PC-3 (cell line): ENCODE measurements at places on chromosomes 1 and 21.

DNA sequence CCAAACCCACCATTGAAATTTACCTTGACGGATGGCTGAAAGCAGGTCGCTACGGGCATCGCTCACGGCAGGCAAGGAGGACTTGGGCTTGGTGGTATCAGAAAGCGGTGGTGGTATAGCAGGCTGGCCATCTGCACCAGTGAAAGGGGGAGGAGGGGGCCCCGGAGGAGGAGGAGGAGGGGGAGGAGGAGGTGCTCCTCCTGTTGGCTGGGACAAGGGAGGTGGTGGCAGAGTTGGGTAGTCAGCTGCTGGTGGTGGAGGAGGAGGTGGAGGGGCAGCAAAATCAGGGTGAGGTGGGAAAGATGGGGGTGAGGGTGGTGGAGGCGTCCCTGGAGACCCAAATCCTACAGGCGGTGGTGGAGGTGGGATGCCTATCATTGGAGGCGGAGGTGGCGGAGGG is 17.2 kb downstream of the GPR3 start:
- DNase-seq, result no peak
- H3K36me3 ChIP-seq, result peaks cover 58% of the 10 kb centered on the region
- H3K4me3 ChIP-seq, result no peak overlapping the region
- no peaks in the 10 kb centered on the region for H3K4me1 ChIP-seq
- no peak overlapping the region for H3K27ac ChIP-seq

DNA sequence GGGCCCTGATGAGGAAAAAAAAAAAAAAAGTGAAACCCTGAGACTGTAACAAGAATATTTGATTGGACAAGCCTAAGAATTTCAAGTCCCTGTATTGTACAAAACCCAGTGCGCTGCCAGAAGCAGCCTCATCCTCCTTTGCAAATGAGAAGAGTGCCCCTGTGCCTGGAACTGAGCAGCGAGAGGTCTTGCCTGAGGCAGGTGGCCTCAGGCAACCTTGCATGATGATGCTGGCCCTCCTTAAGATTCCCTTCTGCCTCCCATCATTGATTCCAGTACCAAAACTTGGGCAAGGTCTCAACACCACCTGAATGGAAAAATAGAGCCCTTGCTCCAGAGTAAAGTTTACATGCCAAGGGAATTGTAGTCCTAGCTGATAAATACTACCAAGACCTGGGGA is 129.6 kb upstream of the RAB4A start:
- H3K4me1 ChIP-seq, result no peaks in the 10 kb centered on the region
- H3K27ac ChIP-seq, result no peak overlapping the region
- H3K36me3 ChIP-seq, result no peaks in the 10 kb centered on the region
- H3K4me3 ChIP-seq, result no peak overlapping the region
- no peak for DNase-seq
- H3K27me3 ChIP-seq, result peaks cover 80% of the 10 kb centered on the region

DNA sequence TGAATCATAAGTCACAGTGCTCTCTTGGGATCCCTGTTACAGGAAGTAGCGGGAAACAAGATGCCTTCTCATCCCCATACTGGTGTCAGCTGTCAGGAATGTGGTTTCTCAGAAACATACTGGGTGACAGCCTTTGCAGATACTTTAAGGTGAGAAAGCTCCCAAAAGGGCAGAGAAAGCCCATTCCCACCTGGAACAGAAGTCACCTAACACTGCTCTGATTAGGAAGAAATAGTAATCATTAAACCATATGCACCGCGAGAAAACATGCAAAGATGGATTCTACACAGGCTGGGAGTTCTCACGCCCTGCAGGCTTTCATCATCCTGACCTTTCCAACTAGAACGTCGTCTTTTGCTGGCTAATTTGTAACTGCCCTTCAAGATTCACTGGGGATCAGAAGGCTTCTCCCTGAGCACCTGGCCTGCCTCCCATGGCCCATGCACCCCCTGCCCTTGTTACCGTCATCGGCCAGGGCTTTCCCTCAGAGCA is 46.2 kb upstream of the SLC44A3 start:
- no peaks in the 10 kb centered on the region for H3K27me3 ChIP-seq
- DNase-seq, result peak; percentile 51
- no peaks in the 10 kb centered on the region for H3K36me3 ChIP-seq
- no peak overlapping the region for H3K27ac ChIP-seq
- peaks cover 17% of the 10 kb centered on the region; the same call in 1 of the 2 replicates for H3K4me1 ChIP-seq
- no peak overlapping the region for H3K4me3 ChIP-seq

- DNase-seq, result no peak
- no peak overlapping the region for H3K27ac ChIP-seq
- H3K36me3 ChIP-seq, result no peaks in the 10 kb centered on the region
Observed at GRCh38 chr1:180765151-180765550, 133.3 kb downstream of the XPR1 start.

- DNase-seq, result no peak
- no peaks in the 10 kb centered on the region for H3K36me3 ChIP-seq
- H3K4me3 ChIP-seq, result no peak overlapping the region
Observed at GRCh38 chr21:37536616-37537278, 170.2 kb downstream of the DYRK1A start.

- DNase-seq, result no peak
- no peaks in the 10 kb centered on the region for H3K36me3 ChIP-seq
- no peak overlapping the region for H3K27ac ChIP-seq
- H3K4me1 ChIP-seq, result no peaks in the 10 kb centered on the region
- no peaks in the 10 kb centered on the region for H3K27me3 ChIP-seq
Observed at GRCh38 chr1:53710584-53710983, 28.4 kb downstream of the GLIS1 start.

GRCh38 chr1:175665616-175666015 is 77.8 kb downstream of the TNR start:
- H3K27ac ChIP-seq, result no peak overlapping the region
- no peak for DNase-seq
- H3K27me3 ChIP-seq, result no peaks in the 10 kb centered on the region

GRCh38 chr1:1920608-1921458 is 1.8 kb upstream of the TMEM52 start:
- no peak for DNase-seq
- H3K4me3 ChIP-seq, result no peak overlapping the region
- H3K27ac ChIP-seq, result no peak overlapping the region
- H3K27me3 ChIP-seq, result no peaks in the 10 kb centered on the region
- peaks cover 15% of the 10 kb centered on the region for H3K4me1 ChIP-seq
- no peaks in the 10 kb centered on the region for H3K36me3 ChIP-seq

- peaks cover 10% of the 10 kb centered on the region; the same call in 1 of the 2 replicates for H3K4me1 ChIP-seq
- no peaks in the 10 kb centered on the region for H3K27me3 ChIP-seq
- DNase-seq, result no peak
- H3K27ac ChIP-seq, result no peak overlapping the region
- H3K4me3 ChIP-seq, result no peak overlapping the region
- H3K36me3 ChIP-seq, result no peaks in the 10 kb centered on the region
Observed at GRCh38 chr1:210217482-210217881, 15.1 kb upstream of the SERTAD4 start.

DNA sequence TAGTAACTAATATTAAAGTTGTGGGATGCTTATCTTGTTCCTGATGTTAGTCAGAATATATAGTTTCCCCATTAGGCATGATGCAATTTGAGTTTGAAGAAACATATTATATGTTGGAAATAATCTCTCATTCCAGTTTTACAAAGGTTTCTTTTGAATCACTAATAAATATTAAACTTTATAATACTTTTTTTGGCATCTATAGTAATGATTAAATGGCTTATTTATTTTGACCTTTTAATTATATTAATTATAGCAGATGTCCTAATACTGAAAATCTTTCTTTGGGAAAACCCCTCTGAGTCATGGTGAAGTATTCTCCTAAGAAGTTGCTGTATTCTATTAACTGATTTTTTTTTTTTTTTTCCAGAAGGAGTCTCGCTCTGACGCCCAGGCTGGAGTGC is 28.5 kb upstream of the PTGS2 start:
- H3K4me1 ChIP-seq, result no peaks in the 10 kb centered on the region
- DNase-seq, result no peak
- no peaks in the 10 kb centered on the region for H3K27me3 ChIP-seq
- H3K4me3 ChIP-seq, result no peak overlapping the region

DNA sequence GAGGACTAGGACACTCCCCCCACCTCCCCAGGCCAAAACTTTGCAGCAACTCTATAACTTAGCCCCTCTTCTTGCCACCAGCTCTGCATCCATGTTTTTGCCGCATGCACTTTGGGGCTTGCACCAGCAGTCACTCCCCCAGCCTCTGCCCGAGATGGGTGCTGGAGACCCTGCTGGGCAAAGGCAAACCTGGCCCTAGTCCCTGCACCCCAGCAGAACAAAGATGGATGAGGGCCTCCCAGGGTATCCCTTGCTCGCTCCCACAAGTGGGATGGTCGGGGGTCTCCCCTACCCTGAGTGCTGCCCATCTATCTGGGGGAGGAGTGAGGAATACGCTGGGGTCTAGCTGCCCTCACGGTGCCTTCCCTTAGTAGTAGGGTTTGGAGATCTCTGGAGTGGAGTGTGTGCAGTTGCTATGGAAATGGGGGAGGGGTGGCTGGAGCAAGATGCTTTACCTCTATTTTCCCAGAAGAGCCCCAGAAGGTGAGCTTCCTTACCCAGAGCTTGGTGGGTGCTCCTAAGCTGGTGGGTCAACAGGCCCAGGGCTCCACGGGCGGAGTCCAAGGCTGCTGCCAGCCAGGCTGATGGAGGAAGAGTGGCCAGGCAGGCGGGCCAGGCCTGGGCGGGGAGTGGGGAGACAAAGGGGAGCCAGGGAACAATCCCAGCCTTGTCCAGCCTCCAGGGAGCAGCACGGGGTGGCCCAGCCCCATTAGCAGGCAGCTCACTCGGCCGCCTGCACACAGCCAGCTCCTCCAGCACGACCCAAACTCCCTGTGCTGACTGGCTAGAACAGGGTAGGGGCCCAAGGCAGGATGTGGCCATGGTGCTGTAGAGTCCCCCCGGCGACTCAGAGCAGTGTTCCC is at the start of gene PAQR6:
Gene PAQR6 (minus strand): TSS at position 597 of the 863 bp plus-strand sequence. CDS start 1,325 bp downstream, outside the sequence.
- no peak for DNase-seq
- no peak within 1 kb of the TSS for H3K27ac ChIP-seq
- no peaks in the 10 kb centered on the region for H3K27me3 ChIP-seq
- peaks cover 36% of the 10 kb centered on the region for H3K36me3 ChIP-seq
- no peak within 1 kb of the TSS for H3K4me3 ChIP-seq

GRCh38 chr1:52281518-52281917 is 84.5 kb downstream of the CC2D1B start:
- H3K36me3 ChIP-seq, result no peaks in the 10 kb centered on the region
- no peaks in the 10 kb centered on the region for H3K4me1 ChIP-seq
- no peak overlapping the region for H3K27ac ChIP-seq
- DNase-seq, result peak; percentile 22
- no peaks in the 10 kb centered on the region for H3K27me3 ChIP-seq

DNA sequence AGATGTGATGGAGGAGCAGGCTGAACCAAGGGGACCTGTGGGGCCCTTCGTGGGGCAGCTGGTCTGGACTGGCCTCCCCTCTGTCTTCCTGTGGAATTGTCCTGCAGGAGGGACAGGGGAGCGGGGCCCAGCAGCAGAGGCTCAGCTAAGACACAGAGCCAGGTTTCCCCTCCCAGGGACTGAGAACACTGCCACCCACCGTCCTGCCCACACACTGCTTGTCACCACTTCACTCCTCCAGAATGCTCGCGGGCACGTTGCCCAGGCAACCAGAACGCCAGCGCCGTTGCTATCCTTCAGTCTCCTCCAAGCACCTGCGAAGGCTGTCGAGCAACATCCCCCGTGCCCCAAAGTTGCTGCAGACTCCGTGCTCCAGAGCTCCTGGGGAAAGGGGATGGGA is 46.4 kb downstream of the AJAP1 start:
- peaks cover 18% of the 10 kb centered on the region; the same call in 1 of the 2 replicates for H3K27me3 ChIP-seq
- no peak overlapping the region for H3K27ac ChIP-seq
- no peak overlapping the region for H3K4me3 ChIP-seq
- DNase-seq, result no peak
- H3K4me1 ChIP-seq, result no peaks in the 10 kb centered on the region

DNA sequence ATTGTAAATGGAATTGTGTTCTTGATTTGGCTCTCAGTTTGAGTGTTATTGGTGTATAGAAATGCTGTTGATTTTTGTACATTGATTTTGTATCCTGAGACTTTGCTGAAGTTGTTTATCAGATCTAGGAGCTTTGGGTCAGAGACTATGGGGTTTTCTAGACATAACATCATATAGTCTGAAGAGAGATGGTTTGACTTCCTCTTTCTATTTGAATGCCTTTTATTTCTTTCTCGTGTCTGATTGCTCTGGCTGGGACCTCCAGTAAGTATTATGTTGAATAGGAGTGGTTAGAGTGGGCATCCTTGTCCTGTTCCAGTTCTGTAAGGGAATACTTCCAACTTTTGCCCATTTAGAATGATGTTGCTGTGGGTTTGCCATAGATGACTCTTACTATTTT is 39.1 kb upstream of the ANGPTL1 start:
- H3K4me3 ChIP-seq, result no peak overlapping the region
- peaks cover 5% of the 10 kb centered on the region; the same call in 1 of the 2 replicates for H3K36me3 ChIP-seq
- no peak overlapping the region for H3K27ac ChIP-seq
- no peaks in the 10 kb centered on the region for H3K27me3 ChIP-seq

GRCh38 chr1:81463936-81464837 is 336.5 kb upstream of the ADGRL2 start:
- no peak overlapping the region for H3K27ac ChIP-seq
- no peak for DNase-seq
- H3K4me3 ChIP-seq, result no peak overlapping the region
- H3K36me3 ChIP-seq, result no peaks in the 10 kb centered on the region

DNA sequence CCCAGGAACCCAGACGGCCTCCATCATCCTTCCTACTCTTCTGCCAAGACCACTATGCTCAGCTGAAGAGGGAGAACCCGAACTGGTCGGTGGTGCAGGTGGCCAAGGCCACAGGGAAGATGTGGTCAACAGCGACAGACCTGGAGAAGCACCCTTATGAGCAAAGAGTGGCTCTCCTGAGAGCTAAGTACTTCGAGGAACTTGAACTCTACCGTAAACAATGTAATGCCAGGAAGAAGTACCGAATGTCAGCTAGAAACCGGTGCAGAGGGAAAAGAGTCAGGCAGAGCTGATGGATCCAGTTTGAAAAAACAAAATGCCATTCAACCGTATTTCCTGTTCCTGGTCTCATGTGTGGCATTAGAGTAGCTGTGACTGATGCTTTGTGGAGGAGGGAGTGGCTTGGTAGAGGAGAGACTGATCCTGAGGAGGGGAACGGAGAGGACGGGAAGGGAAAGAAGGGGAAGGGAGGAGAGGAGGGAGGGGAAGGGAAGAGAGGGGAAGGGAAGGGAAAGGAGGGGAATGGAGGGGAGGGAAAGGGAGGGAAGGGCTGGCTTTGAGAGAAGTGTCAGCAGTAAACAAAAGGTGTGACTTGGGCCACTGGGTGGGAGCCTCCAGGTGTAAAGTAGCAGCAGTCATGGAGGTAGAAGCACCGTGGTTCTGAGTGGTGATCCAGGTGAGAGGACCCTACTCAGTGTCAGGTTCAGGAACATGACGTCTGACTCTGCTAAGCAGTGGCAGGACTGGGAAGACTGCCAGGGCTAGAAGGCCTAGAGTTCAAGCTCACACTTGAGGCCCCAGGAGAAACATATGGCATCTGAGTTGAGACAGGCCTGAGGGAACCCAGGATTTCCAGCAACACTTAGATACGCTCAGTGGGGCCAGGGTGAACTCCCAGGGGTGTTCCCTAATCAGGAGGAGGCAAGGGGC is 846 bp downstream of the HMGB4 start:
- no peak overlapping the region for H3K27ac ChIP-seq
- no peaks in the 10 kb centered on the region for H3K36me3 ChIP-seq
- no peaks in the 10 kb centered on the region for H3K4me1 ChIP-seq
- DNase-seq, result no peak
